ENCODE measurements at places on chromosomes 1 and 21. TPM values are rescaled to one million over a fixed set of nuclear protein-coding genes. Genes with fewer than 3 reads are reported as not detected.

DNA sequence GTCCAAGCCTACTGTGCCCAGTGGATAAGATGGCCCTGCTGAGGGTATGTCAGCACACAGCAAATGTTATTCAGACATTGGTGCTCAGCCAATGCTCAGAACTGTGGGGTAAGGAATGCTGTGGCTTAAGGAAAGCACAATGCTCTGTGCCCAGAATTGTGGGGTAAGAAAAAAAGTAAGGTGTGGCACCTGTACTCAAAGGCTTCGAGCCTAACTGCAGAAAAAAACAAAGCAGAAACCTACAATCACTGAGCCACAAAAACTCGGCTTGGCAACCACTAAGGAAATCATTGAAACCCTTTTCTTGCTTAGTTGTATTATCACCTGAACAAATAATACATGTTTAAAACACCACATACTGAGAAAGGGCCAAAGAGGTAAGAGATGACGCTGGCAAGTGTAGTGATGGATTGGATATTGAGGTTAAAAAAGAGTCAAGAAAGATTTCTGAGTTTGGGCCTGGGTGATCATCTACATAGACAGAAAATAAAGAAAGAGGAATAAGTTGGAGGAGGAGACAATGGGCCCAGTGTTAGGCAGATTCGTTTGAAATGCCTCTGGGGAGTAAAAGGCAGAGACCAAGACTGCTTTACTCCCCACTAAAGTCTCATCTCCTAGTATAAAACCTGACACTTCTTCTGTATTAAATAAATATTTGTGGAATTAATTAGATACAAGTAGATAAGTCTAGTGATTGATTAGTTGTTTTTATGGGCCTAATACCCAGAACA lies 25.9 kb upstream of the ATP1A1 start:
- DNase-seq: no peak

GRCh38 chr21:28332796-28333195 lies 659.9 kb downstream of the LTN1 start:
- no peak for DNase-seq

- DNase-seq: no peak
These were observed 11.2 kb upstream of the RRP15 start for GRCh38 chr1:218273762-218274479.

- no peak for DNase-seq
These were observed 24.7 kb downstream of the SCYL3 start for GRCh38 chr1:169868978-169869377.

DNA sequence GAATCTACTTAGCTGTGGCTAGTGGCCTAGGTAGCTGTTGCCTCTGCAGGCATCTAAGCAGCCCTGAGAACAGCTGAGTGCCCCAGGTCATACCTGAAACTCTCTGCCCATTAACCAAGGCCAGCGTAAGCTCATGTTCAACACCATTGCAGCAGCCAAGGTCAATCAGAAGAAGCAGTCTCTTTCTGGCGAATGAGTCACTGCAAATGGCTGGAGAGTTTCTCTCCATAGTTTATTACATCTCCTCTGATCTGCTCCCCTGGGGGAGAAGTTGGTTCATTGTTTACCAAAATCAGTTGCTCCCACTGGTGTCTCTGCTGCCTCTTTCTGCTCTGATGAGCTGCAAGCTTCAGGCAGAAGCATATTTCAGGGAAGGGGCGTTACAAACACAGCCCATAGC lies 6.9 kb upstream of the BCL9 start:
- DNase-seq: peak; percentile 26

DNA sequence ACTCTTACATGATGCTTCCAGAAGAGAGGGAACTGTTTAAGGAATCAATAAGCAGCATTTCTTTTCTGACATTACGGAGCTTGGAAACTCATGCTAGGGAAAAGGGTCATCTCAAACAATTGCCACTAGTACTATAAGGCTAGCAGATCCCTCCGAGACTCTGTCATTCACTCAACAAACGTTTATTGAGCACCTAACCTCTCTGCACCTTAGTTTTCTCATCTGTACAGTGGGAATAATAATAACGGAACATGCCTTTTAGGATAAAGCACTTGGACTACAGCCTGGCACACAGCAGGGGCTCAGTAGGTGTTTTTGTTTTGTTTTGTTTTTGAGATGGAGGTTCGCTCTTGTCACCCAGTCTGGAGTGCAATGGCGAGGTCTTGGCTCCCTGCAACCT lies 51.3 kb downstream of the SYF2 start:
- no peak for DNase-seq

- DNase-seq: no peak
These were observed 91.7 kb upstream of the GNG4 start for GRCh38 chr1:235741294-235741693.

DNA sequence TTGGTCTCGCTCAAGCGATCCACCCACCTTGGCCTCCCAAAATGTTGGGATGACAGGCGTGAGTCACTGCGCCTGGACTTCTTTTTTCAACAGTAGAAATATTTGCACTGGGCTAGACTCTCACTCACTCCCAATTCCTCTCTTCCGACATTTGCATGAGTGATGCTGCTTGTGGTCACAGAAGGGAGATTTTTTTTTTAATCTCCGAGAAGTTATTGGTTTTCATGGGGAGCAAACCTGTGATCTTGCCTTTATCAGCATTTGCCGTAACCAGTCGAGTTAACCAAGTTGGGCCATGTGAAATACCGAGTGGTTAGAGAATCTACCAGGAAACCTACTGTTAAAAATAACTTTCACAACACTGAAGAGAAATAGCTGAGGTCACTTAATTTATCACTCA lies 21.1 kb downstream of the ERG start:
- DNase-seq: no peak

GRCh38 chr1:109104364-109105151 lies 9.4 kb upstream of the ELAPOR1 start:
- no peak for DNase-seq

GRCh38 chr21:27423906-27424595 lies 457.2 kb upstream of the ADAMTS5 start:
- DNase-seq: no peak

DNA sequence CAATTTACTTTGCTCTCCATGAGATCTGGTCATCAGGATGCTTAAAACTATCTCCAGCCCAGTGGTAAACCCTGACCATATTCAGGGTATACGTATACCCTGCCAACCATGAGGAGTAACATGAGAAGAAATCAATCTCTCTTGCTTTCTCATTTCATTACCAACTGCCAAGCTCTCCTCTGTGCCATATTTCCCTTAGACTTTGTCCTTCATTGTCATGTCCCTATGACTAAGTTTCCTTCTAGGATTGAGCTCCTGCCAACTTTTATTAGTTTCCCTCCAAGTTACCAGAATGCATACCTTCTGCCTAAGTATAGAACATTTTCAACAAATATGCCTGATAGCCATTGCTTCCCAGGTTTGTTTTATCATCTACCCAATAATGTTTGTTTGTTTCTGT lies 1113.9 kb upstream of the B3GALT2 start:
- no peak for DNase-seq

GRCh38 chr1:185157599-185158412 lies 839 bp downstream of the SWT1 start:
- DNase-seq: no peak

- DNase-seq: no peak
These were observed 41.7 kb upstream of the GPR153 start for GRCh38 chr1:6302568-6302967.

- DNase-seq: no peak
These were observed 15.8 kb upstream of the NUP210L start for GRCh38 chr1:154170547-154171222.

GRCh38 chr1:215402147-215402546 lies 165.0 kb upstream of the KCTD3 start:
- DNase-seq: no peak

- DNase-seq: peak; percentile 17
These were observed 13.6 kb downstream of the MTR start for GRCh38 chr1:236808564-236809130.

DNA sequence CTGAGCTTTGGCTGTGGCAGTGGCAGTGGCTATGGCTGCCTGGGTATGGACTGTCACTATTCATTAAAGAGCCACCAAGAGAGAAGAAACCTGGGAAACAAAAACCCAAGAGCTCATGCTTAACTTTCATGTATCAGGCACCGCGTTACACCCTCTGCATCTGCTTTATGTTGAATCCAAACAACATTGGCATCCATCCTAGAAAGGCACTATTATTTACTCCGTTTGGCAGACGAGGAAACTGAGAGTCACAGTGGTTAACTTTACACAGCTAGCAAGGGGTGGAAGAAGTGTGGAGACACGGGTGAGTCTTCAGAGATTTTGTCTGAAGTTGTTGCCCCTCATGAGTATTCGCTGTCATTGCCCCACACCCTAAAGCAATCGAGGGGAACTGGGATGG lies 63.8 kb downstream of the PLXNA2 start:
- no peak for DNase-seq

GRCh38 chr1:1569341-1569740 lies 5.3 kb downstream of the SSU72 start:
- no peak for DNase-seq

DNA sequence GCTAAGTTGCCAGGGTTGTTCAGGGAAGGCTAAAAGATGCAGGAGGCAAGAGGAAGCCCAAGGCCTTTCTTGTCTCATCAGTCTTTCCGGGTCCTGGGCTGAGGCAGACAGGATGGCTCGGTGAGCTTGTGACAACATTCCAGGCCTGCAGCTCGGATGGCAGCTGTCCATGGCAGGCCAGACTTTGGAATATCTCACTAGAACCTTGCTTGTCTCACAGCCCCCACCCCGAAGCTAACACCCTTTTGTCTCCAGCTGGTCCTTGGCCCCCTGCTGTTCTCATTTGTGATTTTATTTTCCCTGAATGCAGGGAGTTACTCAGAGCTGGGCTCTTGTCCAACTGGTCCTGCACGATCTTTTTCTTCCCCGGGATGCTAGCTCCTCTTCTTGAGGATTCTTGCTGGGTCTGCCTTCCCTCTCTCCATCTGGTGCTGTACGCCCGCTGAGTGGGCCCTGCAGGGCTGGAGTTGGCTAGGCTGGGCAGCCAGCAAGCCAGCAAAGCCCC lies 477.2 kb upstream of the CAMK1G start:
- no peak for DNase-seq

DNA sequence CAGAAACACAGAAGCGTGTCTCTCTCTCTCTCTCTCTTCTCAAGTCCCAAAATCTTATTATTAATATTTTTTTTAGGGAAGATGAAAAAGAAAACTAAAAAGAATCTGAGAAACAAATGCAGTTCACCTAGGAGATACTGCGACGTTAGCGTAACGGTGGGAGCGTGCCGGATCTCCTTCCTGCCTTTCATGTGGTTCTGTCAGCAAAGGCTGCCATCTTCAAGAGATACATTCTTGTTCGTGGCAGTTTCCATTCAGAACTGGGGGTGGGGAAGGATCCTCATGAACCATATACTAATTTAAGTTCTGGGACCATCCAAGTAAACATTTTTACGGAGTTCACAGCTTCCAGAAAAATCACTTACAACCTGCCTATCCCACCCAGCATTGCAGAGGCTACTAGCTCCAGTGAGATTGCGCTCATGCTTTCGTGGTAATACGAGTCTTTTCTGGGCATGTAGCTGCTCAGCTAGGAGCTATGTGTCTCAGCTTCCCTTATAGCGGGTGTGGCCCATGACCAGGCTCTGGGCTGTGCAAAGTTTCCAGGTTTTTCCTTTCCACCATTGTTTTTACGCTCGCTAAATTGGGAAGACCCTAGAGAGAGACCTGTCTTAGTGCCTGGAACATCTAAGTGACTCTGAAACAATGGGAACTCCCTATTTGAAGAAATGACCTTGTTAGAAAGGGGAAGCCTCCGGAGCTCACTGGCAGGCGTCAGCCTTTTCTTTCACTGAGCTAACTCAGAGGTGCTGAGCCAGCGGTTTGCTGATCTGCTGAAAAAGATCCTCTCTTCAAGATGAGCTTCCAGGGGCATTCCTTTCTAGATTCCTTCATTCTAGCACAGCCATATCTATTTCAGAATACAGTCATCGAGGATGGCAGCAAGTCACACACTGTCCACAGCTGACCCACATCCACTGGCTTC lies 17.3 kb downstream of the SLAMF1 start:
- DNase-seq: no peak

Gene NPHS2
- not detected for total RNA-seq

Gene PRDM2
- 3.6 TPM for total RNA-seq

Gene LAMB3
- total RNA-seq: 0.10 TPM

Gene OR14C36
- not detected for total RNA-seq

Gene ZNF124
- total RNA-seq: 134 TPM

Gene SLC9C2
- total RNA-seq: not detected

Gene MEGF6
- total RNA-seq: 0.76 TPM
